ENCODE measurements at places on chromosomes 1 and 21. TPM values are rescaled to one million over a fixed set of nuclear protein-coding genes. Genes with fewer than 3 reads are reported as not detected.

Gene UBE2U
- polyA plus RNA-seq: not detected

Gene PADI1
- polyA plus RNA-seq: 0.29 TPM

Gene NUP210L
- polyA plus RNA-seq: not detected

Gene INKA2
- 0.41 TPM for polyA plus RNA-seq

Gene DPYD
- 12.4 TPM for polyA plus RNA-seq

Gene URB1
- polyA plus RNA-seq: 3.6 TPM

DNA sequence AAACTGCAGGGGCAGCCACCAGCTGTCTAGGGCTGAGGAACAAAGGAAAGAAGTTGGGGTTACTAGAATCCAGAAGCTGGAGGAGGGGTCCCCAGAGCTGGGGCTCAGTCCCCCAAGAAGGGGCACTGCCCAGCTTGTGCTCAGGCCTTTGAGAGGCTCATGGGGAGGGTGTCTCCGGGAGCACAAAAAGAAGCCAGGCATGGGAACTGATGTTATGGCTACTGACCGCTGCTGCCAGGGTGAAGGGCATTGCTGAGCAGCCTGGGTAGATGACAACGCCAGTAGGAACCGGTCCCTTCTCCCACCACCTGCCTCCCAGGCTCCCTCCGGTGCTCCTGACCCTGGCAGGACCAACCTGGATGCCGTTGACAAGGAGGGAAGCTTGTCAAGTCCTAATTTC lies 762.5 kb upstream of the TPTE start:
- no peak overlapping the region for H3K4me3 ChIP-seq
- no peaks in the 10 kb centered on the region for H3K36me3 ChIP-seq
- no peak for DNase-seq
- no peak overlapping the region for H3K27ac ChIP-seq
- H3K4me1 ChIP-seq: no peaks in the 10 kb centered on the region

DNA sequence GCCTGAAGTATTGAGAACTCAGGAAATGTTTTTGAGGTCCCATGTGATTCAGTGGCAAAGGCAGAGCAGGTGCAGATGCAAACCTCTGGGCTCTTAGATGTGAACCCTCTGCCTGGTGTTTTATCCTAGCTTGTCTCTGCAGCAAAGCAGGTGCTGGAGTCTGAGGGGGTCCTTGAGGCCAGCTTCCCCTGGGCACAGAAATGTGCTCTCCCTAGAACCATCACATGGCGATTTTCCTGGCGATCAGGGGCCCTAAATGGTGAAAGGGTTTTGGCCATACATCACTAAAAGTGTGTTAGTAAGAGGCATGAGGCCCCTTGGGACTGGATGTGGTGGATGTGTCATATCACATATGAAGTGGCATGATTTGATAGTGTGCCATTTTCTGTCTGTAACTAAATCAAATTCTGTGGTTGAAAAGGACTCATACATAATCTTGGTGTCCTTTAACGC lies 144.8 kb downstream of the ST6GALNAC3 start:
- H3K27me3 ChIP-seq: no peaks in the 10 kb centered on the region
- DNase-seq: no peak
- H3K36me3 ChIP-seq: no peaks in the 10 kb centered on the region
- no peaks in the 10 kb centered on the region for H3K4me1 ChIP-seq
- H3K4me3 ChIP-seq: no peak overlapping the region

- H3K4me3 ChIP-seq: peak overlapping the region; percentile 24
- peaks cover 32% of the 10 kb centered on the region for H3K4me1 ChIP-seq
- H3K36me3 ChIP-seq: no peaks in the 10 kb centered on the region
These were observed 68.4 kb upstream of the SSBP3 start for GRCh38 chr1:54474310-54475251.

DNA sequence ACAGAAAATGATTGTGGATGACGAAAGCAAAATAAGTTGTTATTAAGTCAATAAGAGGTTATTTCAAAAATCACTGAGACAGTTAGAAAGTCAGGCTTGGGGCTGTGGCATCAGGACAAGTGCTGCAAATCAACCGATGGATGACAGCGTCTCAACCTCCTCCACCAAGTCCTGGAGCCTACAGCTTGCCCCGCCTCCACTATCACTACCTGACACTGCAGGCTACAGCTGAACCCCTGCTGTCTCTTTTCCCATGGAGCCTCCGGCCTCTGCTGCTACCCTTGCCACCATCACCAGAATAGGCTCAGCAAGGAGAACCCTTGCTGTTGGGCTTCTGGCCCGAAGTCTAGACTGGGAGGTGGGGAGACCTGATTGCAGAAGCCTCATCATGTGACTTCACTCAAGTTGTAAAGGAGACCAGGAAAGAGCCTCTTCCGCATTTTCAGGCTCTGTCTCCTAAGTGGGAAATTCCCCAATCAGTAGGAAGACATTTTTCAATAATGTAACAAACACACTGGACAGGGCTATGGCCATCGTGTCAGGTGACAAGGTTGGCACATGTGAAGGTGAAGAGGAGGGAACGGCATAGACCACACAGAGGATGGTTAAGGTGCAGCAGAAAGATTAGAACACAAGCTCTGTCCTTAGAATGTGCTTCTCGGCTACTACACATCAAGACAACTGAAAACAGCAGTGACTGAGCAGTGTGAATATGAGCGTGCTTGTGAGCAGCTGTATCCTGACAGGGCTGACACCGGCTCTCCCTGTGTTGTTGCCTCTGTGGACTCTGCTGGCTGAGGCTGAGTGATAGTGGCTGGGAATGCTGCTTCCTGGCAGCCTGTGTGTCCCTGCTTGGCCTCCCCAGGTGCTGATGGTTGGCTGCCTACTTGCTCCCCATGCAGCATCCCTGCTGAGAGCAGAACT lies 660.7 kb downstream of the PTPRU start:
- H3K27ac ChIP-seq: no peak overlapping the region
- H3K27me3 ChIP-seq: peaks cover 9% of the 10 kb centered on the region
- H3K4me3 ChIP-seq: no peak overlapping the region
- H3K4me1 ChIP-seq: no peaks in the 10 kb centered on the region
